ENCODE measurements at places on chromosomes 2 and 18. TPM values are rescaled to one million over a fixed set of nuclear protein-coding genes. Genes with fewer than 3 reads are reported as not detected.

- H3K4me3 ChIP-seq, result no peak overlapping the region
- H3K36me3 ChIP-seq, result no peaks in the 10 kb centered on the region
- H3K4me1 ChIP-seq, result peaks cover 22% of the 10 kb centered on the region
- peak overlapping the region; percentile 26 for H3K27ac ChIP-seq
These were observed 105.5 kb downstream of the RNF144A start for GRCh38 chr2:7022492-7023385.

- no peaks in the 10 kb centered on the region for H3K36me3 ChIP-seq
- H3K27me3 ChIP-seq, result no peaks in the 10 kb centered on the region
- no peaks in the 10 kb centered on the region for H3K4me1 ChIP-seq
- H3K4me3 ChIP-seq, result no peak overlapping the region
- H3K27ac ChIP-seq, result no peak overlapping the region
These were observed 14.4 kb upstream of the MYO3B start for GRCh38 chr2:170163411-170164065.

Gene BOLL
- total RNA-seq, result not detected

DNA sequence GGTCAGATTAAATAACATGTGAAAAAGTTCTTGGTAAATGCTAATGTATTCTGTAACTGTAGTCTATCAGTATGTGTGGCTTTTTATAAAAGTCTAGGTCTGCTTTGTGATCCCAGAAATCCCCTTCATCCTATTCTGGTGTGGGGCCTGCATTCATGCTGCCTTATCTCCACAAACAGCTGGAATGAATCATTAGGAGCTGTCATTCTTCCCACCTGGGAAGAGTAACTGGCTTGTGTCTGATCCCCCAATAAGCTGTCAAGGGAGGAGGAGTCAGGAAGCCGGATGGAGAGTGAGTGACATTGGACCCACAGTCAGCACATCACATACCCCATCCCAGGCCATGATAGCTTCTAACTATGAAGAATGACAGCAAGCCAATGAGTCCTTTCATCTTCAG, 81.1 kb upstream of the EPHA4 start:
- no peak for DNase-seq
- no peaks in the 10 kb centered on the region for H3K27me3 ChIP-seq
- no peak overlapping the region for H3K27ac ChIP-seq
- H3K4me3 ChIP-seq, result no peak overlapping the region
- no peaks in the 10 kb centered on the region for H3K36me3 ChIP-seq
- no peaks in the 10 kb centered on the region for H3K4me1 ChIP-seq

Gene NTSR2
- not detected for total RNA-seq

Gene UGT1A1
- not detected for total RNA-seq
